ENCODE measurements at places on chromosomes 11 and 22.

DNA sequence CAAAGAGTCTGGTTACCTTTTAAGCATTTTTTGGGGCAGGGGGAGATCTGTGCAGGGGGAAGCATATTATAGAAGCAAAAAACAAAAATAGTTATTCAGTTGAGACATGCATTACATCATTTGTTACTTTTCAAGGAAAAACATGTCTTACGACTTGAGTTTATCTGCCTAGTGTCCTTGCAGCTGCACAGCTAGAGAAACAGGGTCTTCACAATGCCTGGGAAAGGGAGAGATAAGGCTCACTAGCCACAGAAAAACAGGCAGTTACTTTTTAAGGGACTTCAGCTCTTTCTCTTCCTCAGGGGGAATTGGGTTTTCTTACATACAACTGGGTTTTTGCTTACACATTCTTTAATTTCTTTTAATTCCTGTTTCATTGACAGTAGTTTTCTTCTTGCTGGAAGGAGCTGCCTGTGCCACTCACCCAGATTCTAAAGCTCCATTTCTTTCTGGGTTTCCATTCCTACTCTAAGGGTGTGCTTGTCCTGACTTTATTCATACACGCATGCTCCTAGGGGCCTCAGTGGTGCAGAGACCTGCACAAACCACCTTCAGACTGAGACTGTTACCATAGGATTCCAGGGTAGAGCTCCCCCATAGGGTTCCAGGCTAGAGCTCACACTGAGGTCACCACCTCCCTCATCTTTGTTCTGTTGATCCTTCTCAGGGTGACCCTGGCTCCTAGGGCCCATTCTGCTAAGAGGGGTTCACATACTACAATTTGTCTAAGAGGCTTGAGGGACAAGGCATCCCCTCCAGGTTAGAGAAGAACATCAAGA lies 14.7 kb upstream of the UBQLNL start:
- DNase-seq, result no peak

GRCh38 chr11:12989428-12990161 lies 19.5 kb upstream of the RASSF10 start:
- no peak for DNase-seq

DNA sequence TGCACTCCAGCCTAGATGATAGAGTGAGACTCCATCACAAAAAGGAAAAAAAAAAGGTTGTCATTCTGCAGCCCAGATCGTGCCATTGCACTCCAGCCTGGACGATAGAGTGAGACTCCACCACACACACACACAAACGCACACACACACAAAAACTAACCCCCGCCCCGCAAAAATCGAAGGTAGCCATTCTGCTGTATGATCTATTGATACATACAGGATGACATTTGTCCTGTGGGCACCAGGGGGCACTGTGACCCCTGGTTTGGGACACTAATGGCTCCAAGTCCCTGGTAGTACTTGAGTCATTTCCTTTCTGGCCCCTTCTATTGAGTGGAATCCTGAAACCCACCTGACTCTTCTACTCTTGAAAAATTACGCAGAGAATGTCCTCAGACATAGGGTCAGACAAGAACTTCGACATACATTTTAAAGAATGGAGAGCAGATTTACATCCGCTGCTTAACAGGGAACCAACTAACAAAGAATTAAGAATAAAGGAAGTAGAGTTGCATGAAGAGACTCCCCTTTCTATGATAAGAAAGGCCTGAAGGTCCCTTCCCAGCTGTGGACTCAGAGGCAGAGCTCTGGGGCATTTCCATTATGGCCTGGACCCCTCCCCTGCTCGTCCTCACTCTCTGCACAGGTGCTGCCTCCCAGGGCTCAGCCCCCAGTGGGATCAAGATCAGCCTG lies 35.0 kb upstream of the PRAME start:
- DNase-seq, result no peak

DNA sequence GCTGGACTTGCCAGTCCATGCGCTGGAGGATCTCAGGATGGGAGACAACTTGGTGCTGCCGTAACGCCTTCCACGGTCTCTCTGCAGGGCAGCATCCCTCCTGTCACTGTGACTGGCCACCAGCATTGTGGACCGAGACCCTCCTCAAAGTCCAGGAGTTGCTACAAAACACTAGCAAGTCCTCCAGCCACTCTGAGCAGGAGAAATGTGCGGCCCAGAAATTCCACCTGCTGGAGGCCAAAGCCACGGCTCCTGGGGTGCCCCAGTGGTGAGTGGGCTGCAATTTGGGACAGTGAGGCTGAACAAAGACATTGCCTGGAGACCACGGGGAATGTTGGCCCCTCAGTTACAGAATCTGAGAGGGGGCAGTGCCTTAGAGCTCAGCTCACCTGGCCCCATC lies 6.9 kb upstream of the DSCAML1 start:
- DNase-seq, result no peak

GRCh38 chr22:46653596-46653995 lies 33.4 kb downstream of the GRAMD4 start:
- no peak for DNase-seq

- DNase-seq, result no peak
Observed at GRCh38 chr11:131601586-131601985, 231.2 kb downstream of the NTM start.

Measured in cortex of kidney (tissue), 1 donor.